ENCODE measurements at places on chromosomes 6 and 20. TPM values are rescaled to one million over a fixed set of nuclear protein-coding genes. Genes with fewer than 3 reads are reported as not detected.

GRCh38 chr6:150470960-150471665 is 102.3 kb downstream of the IYD start:
- no peak for DNase-seq

DNA sequence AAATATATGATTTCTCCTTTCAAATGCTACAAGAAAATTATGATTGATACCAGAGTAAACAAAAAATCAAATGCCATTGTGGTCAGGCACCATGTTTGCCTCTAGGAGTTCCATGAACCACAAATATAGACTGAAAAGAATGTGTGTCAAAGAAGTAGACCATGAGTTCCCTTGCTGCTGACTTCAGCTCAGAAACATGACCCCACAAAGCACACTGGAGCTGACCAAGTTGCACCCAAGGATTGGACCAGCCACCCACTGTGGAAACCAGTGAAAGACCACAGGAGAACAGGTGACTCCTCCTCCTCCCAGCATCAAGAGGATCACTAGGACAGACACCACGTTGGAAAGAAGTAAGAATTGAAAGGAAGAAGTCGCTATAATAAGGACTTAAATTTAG is 90.8 kb upstream of the TENT5A start:
- no peak for DNase-seq

The NRM gene
- 3.2 TPM for total RNA-seq

The SIRPB1 gene
- total RNA-seq = 0.35 TPM

- DNase-seq = no peak
These were observed 52.4 kb downstream of the OPN5 start for GRCh38 chr6:47834196-47834595.

The DNAH8 gene
- 0.03 TPM for total RNA-seq

DNA sequence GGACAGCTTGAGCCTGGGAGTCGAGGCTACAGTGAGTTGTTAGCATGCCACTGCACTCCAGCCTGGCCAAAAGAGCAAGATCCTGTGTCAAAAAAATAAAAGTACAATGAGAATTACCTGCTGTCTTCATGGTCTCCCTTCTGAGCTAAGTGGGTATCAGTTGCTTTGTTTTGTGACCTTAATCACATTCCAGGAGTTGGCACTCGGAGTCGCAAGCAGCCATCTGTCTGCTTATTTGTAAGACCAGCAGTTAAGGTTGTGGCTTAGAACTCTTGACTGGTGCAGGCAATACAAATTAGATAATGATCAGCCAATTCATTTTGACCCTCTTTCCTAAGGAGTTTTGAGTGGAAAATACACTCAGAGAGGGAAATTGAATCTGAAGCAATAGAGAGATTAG is 114.0 kb downstream of the MYO6 start:
- DNase-seq = no peak

The PKIB gene
- total RNA-seq = 0.22 TPM

The TBC1D7 gene
- total RNA-seq = 36.0 TPM

The DSP gene
- 350 TPM for total RNA-seq

Measured in Right ventricle myocardium superior (tissue), 1 donor.